ENCODE measurements at places on chromosomes 3 and 15.

DNA sequence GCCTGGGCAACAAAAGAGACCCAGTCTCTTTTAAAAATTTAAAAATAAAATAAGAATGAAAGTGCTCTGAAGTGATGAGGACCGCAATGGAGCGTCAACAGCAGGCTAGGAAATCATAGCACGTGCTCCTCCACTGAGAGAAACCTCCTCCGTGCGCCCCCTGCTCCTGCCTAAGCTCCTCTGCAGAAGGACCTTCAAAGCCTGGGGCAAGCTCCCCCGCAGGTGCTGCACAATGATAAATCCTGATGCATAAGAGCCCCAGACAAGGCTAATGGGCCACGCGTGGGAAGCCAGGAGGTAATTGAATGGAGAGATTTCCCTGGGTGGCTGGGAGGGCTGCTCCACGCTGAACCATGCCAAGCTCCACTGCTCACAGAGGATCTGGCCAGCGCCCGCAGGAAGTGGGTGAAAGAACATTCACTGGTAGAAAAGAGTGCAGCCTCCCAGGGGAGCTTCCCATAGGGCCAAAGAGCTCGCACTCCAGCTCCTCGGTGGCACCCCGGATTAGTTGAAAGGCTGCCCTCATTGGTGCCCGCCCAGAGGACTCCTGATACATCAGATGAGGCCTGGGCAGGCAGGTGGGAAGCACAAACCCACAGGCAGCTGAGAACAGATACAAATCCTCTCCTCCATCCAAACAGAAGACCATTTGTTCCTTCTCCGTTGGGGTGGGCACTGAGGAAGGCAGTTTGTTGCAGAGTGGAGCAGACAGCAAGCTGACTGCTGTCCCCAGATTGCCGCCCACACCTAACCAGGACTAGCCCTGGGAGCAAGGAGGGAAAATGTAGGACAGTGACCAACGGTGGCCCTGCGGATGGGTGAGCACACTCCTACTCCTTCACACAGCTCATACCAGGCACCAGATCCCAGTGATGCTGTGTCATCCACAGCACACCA lies 52.5 kb downstream of the CPN2 start:
- DNase-seq = no peak

- no peak for DNase-seq
Observed at GRCh38 chr15:40595219-40595618, 1.2 kb downstream of the KNL1 start.

GRCh38 chr15:69880571-69881301 lies 217.0 kb downstream of the TLE3 start:
- DNase-seq = no peak

DNA sequence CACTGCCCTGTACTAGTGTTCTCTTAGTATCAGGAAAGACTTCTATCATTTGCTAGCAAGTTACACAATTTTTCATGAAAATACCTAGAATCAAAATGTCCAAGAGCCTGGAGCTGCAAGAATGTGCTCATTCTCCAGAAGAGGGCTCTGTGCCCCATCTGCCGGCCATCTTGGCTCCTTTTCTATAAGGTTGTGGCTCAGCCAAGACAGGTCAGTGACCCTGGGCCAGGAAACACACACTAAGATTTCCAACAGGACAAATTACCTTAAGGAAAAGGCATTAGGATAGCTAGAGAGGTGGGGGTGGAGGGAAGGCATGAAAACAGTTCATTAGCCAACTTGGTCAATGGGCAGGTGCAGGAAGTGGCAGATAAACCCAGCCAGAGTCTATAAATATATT lies 20.7 kb downstream of the TIMP4 start:
- no peak for DNase-seq

Data from NCI-H524 treated with DMSO at 0.1 percent for 48 hours (cell line).